ENCODE measurements at places on chromosomes 6 and 20.
A peak's percentile ranks its signal among the peaks of the same experiment; 100 is the strongest.

DNA sequence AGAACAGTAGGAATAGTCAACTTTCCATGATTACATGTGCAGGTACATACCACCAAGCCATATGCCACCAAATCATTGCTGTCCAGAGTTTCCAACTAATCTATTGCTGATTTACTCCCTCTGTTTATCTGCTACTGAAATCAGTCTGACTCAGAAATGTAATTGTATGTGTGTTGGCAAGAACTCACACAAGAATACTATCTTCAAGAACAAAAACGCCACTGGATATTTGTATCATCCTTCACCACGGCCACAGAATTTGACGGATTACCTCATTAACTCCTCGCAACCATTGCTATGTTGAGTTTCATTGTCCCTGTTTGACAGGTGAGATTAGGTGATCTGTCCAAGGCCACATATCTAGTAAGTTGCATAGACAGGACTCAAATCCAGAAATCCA lies 159.2 kb downstream of the GMPR start:
- no peak for DNase-seq

GRCh38 chr6:113350461-113350860 lies 506.7 kb upstream of the MARCKS start:
- no peak for DNase-seq

DNA sequence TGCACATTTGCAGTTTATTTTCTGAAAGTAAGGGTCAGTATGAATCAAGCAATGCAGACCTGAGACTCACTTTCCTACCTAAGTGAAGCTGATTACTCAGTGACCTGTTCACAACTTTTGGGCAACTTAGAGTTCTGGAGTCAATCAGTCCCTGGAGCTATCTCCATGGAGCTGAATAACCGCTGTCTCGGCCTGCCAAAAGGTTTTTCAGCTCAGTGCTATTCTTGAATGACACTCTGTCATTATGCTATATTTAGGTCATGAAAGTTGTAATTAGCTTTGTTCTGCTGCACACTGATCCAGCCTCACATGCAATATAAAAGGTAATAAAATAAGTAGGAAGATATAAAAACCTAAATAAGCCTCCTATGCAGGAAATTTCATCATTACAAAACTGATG lies 356.0 kb downstream of the BMP2 start:
- DNase-seq: no peak

GRCh38 chr6:75431379-75431778 lies 62.2 kb downstream of the FILIP1 start:
- no peak for DNase-seq

DNA sequence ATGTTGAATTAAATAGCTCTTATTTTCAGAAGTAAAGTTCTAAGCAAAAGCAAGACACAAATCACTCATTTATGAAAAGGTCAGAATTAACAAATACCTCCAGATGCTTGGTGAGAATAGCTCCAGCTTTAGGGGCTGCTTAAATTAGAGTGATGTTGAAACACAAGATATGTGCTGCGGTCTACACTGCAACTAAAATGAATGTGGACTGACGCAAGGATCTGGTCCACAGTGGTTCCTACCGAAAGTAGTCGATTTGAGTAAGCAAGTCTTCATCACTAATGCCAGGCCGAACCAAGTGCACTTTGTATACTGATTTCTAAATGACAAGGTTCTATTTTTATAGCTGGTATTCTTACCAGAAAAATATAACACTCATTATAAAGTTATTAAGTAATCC lies 96.3 kb downstream of the PRDM1 start:
- DNase-seq: no peak

DNA sequence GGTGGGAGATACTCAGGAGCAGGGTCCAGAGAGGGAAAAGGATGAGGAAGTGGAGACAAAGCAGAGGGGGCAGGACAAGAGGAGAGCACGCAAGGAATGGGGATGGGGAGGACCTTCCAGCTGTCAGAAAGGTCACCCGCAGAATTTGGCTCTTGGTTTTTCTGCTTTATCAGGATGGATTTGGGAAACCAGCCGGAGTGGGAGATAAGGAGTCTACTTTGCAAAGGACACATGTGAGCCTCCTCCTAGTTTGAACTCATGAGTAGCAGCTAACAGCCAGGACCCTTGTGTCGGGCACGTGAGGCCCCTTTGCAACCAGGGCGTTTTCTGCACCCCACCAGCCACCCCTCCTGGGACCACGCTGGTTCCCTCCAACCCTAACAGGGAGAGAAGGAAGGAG lies 7.6 kb upstream of the MICA start:
- DNase-seq: no peak

DNA sequence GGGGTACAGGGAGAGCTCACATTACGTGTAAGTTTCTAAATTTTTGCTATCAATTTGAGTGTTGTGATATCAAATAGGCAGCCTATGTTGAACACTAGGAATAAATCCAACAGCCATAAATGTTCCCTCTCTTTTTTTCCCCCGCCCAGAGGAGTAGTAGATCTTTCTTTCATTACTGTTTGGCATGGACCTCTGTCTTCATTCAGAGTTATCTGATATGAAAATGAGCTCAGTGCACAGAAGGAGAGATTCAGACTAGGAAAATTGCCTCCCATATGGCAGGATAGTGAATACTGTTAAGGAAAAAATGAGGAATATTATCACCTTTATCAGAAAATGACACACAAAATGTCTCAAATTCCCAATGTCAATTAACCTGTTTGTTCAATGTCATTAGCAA lies 110.0 kb upstream of the EYS start:
- no peak for DNase-seq

GRCh38 chr6:111757342-111757741 lies 115.9 kb downstream of the FYN start:
- DNase-seq: peak; percentile 26

DNA sequence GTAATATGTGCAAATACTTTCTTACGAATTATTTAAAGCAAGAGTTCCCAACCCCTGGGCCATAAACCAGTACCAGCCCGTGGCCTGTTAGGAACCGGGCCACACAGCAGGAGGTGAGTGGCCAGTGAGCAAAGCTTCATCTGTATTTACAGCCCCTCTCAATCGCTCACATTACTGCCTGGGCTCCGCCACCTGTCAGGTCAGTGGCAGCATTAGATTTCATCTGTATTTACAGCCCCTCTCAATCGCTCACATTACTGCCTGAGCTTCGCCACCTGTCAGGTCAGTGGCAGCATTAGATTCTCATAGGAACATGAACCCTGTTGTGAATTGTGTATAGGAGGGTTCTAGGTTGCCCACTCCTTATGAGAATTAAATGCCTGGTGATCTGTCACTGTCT lies 142.0 kb downstream of the RNASET2 start:
- no peak for DNase-seq

DNA sequence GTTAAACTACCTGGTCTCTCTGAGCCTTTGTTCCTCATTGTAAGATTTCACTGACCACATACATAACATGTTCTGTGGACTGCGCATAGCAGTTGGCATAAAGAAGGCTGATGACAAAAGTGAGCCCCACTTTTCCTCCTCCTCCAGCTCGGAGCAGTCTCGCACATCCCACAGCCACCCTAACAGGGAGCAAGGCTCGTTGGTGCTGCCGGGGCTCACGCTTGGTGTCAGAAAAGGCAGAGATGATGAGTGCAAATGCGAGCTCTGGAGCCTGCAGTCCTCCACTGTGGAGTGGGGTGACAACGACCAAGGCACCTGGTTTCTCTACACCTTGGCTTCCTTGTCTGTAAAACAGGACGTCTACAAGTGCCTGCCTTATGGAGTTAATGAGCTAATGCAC lies 9.7 kb downstream of the TGM3 start:
- no peak for DNase-seq

DNA sequence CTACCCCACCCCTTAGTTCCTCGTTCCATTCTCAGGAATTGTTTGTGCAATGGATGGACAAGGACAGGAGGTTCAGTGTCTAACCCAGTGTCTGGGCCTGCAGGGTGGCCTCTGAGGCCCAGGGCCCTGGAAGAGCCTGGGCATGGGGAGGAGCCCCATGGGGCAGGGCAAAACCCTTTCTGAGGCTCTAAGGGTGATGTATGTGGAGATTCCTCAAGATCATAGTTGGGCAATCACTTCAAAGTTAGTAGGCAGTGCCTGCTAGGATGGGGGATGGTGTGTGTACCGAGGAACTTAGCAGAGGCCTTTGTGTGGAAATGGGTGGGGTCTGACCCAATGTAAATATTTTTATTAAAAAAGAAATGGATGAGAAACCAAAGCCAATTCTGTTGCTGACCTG lies 6.7 kb upstream of the C2 start:
- no peak for DNase-seq

- DNase-seq: no peak
These were observed 106.4 kb downstream of the CD109 start for GRCh38 chr6:73802366-73802765.

DNA sequence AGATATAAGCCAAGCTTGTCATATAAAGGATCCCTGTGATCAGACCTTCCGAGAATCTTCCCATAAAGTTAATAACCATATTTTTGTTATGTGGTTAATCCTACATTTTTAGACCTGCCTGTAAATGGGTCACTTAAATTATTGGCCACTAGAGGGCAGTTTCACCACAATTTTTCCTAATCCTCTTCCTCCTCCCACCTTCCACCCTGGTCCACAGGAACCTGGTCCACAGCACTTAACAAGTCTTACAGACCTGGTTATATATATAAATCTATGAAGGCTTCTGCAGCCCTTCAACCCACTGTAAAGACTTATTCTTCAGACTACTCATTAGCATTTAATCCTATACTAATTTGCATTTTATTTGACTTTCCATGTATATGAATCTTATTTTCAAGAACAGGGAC lies 28.3 kb downstream of the MRS2 start:
- peak; percentile 45 for DNase-seq

GRCh38 chr20:1817577-1818211 lies 77.5 kb upstream of the SIRPA start:
- DNase-seq: no peak

- DNase-seq: no peak
These were observed 31.1 kb downstream of the BRPF3 start for GRCh38 chr6:36227379-36228228.

GRCh38 chr6:117616391-117617209 lies 14.3 kb upstream of the GOPC start:
- DNase-seq: no peak

DNA sequence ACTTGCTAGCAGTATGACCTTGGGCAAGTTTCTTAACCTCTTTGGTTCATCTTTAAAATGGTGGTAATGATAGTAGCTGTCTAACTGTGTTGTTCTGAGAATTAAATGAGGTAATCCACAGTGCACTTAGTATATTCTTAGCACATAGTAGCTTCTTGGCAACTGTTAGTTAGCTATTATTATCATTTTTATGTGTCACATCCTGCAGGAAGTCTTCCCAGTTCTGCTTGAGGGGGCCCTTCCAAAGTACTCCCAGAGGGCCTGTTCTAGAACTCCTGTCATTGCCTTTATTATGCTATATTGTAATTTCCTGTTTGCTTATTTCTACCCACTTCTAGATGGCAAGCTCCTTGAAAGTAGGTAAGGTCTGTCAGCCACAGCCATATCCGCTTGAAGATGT lies 30.6 kb downstream of the ANKS1A start:
- DNase-seq: no peak

GRCh38 chr6:32954986-32955802 lies 2.3 kb upstream of the HLA-DMA start:
- peak; percentile 25 for DNase-seq

DNA sequence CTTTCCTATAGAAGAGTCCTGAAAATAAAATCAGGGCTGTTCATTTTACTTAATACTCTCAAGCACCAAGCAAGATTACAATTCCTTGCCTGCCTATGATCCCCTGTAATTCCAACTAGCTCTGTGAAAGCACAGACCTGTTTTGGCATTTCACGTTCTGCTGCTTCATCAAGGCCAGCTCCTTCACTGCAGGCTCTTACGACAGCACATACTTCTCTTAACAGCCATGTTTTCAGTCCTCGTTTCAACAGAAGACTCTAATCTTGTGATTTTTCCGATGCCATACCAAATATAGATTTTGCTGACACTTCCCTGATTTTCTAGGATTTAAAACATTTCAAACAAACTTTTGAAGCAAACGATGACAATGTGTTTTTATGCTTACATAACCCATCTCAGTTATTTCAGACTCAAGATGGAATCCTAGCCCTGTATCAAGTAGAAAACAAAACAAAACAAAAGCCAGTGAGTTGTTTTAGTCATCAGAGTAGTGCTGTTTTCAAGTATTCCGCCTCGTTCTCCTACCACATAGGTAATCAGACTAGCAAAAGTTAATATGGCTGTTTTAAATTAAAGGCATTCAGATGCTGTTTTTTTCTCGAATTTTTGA lies 616.5 kb upstream of the CITED2 start:
- DNase-seq: no peak

GRCh38 chr20:1418350-1418749 lies 25.5 kb upstream of the FKBP1A start:
- DNase-seq: no peak

GRCh38 chr6:31652925-31653724 lies 664 bp upstream of the BAG6 start:
- peak; percentile 93 for DNase-seq

DNA sequence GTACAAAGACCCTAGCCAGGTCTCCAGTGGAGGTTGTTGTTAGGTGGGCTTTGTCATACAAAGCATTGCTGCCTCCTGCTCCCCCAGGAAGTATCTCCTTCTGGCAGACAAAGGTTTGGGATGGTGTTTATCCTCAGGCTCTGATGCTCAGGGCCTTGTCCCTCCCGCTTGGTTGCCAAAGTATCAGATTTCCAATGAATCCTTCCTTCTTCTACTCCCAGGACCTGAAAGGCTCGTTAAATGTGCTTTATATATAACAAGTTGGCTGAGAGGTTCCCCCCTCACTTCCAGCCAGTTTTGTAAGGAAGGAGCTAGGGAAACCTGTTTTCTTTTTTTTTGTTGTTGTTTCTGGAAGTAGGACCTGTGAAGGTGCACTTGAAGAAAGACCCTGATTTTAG lies 14.4 kb downstream of the PTK7 start:
- DNase-seq: no peak

GRCh38 chr20:4722993-4723392 lies 1.3 kb downstream of the PRND start:
- no peak for DNase-seq

- no peak for DNase-seq
These were observed 143.4 kb downstream of the FAM83B start for GRCh38 chr6:54990001-54990400.

GRCh38 chr6:35240838-35241801 lies 18.4 kb upstream of the ZNF76 start:
- DNase-seq: peak; percentile 66

DNA sequence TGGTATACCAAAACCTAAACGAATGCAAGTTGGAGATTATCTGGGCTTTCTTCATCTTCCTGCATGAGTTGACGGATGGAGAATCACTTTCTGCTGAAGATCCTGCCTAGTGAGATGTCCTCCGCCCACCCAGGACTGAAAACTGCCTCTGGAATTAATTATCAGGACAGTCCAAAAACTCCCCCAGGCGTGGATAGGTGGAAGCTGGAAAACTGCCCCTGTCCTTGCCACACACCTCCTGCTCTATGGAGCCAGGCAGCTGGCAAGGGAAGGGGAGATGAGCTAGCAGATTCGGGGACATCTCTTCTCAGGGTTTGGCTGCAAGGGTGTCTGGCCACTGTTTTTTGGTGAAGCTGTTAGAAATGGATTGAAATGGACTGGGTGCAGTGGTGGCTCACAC lies 89.3 kb upstream of the ZNFX1 start:
- DNase-seq: no peak

GRCh38 chr6:73688351-73688750 lies 7.7 kb upstream of the CD109 start:
- no peak for DNase-seq

All from dermis microvascular lymphatic vessel endothelial cell (primary cell).